AG09309 (cell line): ENCODE measurements at places on chromosomes 12 and 14.

DNA sequence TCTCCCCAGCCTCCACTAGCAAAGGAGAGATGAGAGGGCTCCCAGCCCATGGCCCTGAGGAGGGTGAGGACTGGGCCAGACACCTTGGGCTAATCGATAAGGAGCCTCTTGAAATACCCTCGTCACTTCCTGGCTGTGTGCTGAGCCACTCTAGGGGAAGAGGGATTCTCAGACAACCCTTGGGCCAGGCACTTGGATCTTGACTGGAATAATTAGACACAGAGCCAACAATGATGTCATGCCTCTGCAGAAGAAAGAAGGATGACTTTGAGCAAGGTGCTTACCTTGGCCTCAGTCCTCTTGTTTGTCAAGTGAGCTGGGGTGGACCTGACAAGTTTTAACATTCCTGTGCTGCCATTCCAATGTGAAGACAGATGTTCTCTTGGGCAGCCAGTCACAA, 83.1 kb downstream of the LRRC74A start:
- no peak for DNase-seq

DNA sequence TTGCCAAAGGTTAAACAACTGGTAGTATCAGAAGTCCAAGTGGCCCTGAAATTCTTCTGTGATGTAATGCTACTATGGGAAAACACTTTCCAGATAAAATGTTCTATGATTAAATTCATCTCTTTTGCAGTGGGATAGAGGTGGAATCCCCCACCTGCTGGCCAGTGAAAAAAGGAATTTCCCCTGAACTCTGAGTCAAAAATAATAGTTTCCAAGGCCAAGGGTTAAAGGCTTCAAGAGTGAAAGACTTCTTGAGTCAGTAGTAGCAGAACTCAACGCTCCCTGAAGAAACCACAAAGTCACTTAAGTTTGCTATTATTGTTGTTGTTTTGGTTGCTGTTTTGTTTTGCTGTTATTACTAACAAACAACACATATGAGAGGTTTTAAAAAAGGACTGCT, 330.8 kb downstream of the SOX5 start:
- DNase-seq = no peak

DNA sequence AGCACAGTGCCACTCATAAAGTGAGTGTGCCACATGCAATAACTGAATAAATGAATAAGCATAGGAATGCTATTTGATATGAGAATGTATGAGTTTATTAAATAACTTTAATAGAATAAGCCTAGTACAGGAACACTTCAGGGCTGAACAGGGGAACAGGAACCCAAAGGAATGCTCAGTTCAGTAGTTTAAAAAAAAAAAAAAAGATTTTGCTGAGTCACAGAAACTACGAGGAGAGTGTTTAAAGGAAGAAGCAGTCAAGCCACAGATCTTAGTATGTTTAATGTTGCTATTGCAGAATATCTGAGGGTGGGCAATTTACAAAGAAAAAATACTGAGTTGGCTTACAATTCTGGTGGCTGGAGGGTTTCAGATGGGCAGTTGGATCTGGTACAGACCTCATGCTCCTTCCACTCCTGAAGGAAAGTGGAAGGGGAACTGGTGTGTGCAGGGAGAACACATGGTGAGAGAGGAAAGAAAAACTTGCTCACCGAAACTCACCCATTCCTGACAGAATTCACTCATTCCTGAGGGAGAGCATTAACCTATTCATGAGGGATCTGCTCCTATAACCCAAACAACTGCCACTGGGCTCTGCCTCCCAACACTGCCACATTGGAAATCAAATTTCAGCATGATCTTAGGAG, 880.3 kb upstream of the MGAT4C start:
- no peak for DNase-seq

- DNase-seq = no peak
Observed at GRCh38 chr12:107844312-107844921, 69.9 kb downstream of the ASCL4 start.

- no peak for DNase-seq
Observed at GRCh38 chr12:115687094-115687493, 590.4 kb downstream of the MED13L start.

DNA sequence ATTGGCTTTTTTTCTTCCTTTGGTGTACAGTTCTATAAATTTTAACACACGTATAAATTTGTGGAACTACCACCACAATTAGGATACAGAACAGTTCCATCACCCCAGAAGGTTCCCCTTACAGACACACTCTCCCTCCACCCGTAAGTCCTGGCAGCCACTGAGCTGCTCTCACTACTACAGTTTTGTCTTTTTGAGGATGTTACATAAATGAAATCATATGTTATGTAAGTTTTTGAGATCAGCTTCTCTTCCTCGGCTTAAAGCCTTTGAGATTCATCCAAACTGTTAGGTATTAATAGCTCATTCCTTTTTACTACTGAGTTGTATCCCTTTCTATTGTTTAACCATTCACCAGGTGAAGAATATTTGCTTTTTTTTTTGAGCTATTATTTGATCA, 74.3 kb upstream of the SLC24A4 start:
- DNase-seq = no peak

DNA sequence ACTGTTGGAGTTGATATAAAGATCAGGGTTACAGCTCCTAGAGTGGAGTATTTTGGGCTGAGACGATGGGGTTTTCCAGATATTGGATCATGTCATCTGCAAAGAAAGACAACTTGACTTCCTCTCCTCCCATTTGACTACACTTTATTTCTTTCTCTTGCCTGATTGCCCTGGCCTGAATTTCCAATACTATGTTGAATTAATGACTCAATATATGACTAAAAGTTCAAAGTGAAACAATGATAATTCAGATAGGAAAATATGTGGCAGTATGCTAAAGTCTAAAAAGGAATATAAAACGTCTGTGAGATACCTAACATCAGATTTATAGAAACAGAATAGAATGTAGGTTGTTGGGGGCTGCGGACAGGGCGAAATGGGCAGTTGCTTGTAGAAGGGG, 72.2 kb downstream of the BHLHE41 start:
- no peak for DNase-seq

- no peak for DNase-seq
Observed at GRCh38 chr14:58699681-58700205, 62.0 kb downstream of the DACT1 start.

DNA sequence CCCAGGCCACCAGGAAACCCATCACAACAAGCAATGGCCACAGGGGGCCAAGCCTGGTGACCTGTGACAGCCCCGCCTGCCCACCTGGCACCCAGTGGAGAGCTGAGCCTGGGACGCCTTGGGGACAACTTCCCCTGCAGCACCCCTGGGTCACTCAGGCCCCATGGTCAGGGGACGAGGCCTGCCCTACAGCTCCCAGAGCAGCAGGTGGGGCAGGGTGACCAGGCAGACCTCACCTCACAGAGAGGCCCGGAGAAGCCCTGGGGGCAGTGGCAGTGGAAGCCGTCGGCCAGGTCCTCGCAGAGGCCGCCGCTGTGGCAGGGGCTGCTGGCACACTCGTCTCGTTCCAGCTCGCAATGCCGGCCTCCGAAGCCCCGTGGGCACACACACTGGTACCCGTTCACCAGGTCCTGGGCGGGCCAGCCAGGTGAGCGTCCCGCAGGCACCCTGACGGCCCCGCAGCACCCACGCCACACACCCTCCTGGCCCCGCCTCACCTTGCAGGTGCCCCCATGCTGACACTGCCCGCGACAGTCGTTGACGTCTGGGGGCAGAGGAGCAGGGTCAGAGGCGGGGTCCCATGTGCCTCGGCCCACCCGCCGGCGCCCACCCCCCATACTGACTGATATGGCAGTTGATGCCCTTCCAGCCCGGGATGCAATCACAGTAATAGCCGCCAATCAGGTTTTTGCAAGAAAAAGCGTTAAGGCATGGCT, 18.1 kb downstream of the JAG2 start:
- no peak for DNase-seq
